NCI-H1417 treated with DMSO at 0.1 percent for 48 hours (cell line): ENCODE measurements at places on chromosomes 11 and 22.

- DNase-seq = peak; percentile 16
Measured at GRCh38 chr11:57568330-57568766, 876 bp upstream of the UBE2L6 start.

- DNase-seq = no peak
Measured at GRCh38 chr22:39940757-39941305, 19.4 kb upstream of the TMA7B start.

DNA sequence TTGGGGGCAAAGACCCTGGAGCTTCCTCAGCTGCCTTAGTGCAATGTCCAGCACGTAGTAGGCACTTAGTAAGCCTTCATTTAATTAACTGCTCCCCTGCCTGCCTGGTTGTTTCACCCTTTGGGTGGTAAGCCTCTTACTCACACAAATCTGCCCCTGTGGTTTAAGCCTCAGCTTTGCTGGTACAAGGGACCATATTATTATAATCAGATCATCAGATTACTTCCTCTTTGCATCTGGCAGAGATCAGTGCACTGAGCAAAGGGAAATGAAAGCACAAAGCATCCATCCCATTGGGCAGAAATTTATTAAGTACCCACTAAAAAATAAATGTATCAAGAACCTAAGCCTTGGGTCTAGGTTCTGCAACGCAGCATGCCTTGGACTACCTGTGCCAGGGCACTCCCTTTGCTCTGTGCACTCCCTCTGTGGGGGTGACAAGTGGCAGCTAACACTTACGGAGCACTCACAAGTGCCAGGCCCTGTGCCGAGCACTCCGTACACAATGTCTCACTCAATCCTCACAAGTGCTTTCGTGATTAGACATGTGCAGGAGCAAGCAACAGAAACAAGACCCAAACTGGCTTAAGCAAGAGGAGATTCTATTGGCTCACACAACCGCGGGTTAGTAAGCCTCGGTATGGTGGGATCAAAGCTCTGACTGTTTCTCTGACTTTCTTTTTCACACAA lies 34.9 kb upstream of the DAGLA start:
- DNase-seq = no peak

DNA sequence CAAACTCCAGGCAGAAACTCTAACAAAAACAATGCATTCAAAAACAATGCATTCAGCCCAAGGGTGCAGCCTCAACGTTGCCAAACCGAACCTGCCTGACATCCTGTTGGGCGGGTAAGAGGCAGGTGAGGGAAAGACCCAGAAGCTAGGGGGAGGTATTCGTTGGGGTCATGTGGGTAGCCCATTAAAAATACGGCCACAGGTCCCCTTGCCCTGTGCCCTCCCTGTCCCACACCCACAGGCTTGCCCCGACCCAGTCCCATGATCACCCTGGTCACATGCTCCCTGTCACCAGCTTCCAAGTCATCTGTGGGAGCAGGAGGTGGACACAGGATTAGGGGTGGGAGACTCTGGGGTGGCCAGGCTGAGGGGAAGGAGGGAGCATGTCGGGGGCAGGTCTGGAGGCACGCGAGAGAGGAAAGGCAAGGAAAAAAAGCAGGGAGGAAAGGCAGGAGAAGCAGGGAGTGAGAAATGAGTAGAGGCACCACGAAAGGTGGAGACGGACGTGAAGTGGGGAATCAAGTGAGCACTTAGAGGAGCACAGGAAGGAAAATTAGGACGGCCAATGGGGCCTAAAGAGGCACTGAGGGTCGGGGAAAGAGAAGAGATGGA lies 683 bp downstream of the PLA2G6 start:
- no peak for DNase-seq

DNA sequence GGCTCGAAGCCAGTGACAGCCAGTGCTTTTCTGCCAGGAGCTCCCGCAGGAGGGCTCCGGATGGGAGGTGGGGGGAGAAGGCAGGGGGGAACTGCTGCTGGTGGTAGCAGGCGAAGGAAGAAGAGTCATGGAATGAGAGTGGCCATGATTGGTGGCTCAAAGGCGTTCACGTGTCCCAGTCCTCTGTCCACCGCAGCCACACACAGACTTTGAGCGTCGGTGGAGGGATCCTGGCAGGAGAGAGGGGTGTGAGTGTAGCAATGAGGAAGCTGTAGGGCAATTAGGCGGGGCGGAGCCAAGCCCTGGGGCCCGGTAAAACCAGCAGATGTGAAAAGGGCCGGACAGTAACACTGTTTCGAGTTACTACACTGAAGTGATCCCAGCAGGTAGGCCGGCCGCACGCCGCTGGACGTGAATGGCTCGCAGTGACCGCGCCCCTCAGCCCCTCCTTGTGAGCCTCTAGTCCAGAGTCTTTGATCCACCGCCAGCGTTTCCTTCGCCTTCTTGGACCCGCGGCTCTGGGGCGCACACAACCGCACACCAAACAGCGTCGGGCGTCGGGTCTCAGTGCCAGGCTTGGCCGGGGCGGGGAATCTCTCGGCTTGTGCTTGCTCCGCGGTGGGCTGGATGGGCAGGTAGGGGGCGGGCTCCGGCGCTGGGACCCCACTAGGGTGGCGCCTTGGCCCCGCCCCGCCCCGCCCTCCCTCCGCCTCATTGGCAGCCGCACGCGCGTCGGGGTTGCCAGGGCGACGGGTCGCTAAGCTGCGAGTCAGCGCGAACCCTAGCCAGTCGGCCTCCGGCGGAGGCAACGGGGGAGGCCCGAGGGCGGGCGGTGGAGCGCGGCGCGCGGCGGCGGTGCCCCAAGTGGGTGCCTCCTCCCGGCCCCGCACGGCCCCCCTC lies at the start of gene LRRC10B:
LRRC10B (plus strand) TSS at position 788 of the 900 bp plus-strand sequence. CDS start 250 bp downstream, outside the sequence.
- DNase-seq = peak; percentile 34

DNA sequence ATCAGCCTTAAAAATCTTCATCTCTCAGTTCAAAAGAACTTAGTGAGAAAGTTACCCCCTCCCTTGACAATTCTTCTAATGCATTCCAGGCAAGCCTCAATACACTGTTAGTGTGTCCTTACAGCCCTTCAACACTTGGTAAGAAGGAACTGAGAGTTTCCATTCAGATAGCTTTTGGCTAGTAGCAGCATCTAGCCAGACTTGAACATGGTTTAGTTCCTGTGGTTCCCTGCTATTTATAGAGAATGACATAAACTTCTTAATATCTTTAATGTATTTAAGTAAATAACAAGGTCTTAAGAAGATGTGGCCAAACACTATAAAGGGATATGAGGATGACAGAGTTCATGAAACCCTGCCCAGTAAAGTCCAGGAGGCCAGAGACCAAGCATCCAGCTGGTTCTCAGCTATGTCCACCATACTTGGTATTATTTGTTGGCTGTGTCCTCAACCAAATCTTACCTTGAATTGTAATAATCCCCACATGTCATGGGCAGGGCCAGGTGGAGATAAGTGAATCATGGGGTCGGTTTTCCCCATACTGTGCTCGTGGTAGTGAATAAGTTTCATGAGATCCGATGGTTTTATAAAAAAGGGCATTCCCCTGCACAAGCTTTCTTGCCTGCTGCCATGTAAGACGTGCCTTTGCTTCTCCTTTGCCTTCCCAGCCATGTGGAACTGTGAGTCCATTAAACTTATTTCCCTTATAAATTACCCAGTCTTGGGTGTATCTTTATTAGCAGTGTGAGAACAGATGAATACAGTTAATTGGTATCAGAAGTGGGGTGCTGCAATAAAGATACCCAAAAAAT lies 132.4 kb downstream of the LARGE1 start:
- no peak for DNase-seq

DNA sequence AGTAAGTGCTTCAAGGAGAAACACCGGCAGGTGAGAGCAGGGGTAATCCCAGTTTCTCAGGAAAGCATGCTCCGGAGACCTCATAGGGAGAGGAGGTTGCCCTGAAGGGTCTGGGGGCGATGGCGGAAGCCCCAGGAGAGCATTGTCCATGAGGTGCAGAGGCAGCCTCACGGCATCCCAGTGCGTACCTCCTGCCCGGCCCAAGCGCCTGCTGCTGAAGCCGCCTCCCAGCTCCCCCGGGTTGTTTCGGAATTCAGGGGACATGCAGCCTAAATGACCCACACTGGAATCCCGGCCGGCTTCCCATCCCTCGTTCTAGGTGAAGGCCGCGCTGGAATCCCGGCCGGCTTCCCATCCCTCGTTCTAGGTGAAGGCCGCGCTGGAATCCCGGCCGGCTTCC lies 2.7 kb downstream of the ZBED4 start:
- no peak for DNase-seq

DNA sequence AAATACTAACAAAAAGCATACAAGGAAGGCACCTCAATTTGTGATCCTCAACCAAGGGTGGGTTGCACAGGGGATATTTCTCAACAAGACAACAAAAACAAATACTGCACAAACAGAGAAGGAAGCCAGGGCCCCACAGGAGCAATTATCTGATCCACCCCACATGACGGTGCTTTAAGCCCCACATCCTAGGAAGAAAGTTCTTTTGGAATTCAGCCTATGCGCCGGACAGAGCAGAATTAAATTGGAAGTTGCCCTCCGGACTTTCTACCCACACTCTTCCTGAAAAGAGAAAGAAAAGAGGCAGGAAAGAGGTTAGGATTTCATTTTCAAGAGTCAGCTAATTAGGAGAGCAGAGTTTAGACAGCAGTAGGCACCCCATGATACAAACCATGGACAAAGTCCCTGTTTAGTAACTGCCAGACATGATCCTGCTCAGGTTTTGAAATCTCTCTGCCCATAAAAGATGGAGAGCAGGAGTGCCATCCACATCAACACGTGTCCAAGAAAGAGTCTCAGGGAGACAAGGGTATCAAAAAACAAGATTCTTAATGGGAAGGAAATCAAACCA lies 40.6 kb downstream of the OSBP start:
- no peak for DNase-seq

GRCh38 chr11:73308003-73308960 lies at the start of gene ARHGEF17:
Gene ARHGEF17, plus strand, starts transcription at chr11:73308276. Its CDS starts 363 bp downstream, at chr11:73308639.
- DNase-seq = peak; percentile 56

- no peak for DNase-seq
Measured at GRCh38 chr11:44620328-44620725, 54.9 kb downstream of the CD82 start.

- DNase-seq = no peak
Measured at GRCh38 chr22:47067321-47067890, 305.0 kb downstream of the TBC1D22A start.

DNA sequence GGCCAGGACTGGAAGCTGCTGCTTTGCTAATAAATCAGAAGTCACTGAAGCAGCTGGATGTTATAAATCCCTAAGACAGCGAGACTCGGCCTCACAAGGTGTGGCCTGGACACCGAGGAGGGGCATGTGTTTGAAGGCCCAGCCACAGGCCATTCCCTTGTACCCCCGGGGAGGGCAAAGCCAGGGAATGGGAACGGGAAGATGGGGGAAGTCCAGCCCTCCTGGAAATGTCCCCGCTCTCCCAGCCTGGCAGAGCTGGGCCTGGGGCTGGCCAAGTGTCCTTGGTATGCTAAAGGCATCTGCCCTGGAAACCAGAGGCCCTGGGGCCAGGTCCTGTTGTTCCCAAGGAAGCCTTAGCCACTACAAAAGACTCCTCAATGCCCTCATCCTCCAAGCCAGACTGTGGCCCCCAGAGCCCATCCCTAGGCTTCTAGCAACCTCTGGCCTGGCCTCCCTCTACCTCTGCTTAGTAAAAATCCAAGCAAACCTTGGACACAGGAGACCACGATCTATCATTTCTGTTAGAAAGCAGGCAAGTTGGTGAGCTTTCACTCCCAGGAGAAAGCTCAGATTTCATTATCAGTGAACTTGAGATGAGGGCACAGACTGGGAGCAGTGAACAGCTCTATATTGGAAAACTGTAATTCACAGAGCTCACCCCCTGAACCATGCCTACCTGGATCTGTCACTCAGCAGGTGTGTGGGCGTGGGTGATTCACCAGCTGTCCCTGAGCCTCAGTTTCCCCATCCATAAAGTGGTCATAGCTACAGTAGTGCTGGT lies 11.0 kb downstream of the CHST1 start:
- DNase-seq = no peak

DNA sequence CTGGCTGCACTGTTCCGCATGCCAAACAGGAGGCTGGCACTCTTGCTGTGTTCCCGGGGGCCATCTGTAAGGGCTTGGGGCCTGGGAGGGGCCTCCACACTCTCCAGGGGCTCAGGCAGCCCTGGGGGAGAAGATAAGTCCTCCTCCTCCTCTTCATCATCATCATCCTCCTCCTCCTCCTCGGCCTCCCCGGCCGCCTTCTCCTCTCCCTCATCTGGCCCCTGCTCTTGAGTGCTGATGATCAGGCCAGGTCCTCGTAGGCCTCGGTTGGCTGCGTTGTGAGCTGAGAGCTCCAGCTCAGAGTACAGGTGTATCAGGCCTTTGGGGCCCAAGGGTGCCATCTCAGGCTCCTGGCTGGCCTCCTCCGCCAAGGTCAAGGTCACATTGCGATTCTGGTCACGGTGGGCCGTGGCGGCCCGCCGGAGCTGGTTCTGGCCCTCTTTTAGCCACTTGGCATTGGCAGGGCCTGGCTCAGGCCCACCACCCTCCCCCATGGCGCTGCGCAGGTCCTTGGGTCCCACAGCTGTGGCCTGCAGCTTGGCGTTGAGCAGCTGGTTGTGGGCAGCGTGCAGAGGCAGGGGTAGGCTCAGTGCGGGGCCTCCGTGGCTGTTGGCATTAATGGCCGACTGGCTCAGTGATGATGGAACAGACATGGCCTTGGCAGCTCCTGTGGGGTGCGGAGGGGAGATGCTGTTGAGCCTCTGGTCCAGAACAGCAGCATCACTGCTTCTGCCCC lies 8.0 kb downstream of the APBB1 start:
- DNase-seq = no peak

GRCh38 chr11:102843489-102843888 lies at the start of gene MMP3:
Gene MMP3, minus strand, starts transcription at chr11:102843609. Its CDS starts 63 bp downstream, at chr11:102843546.
- DNase-seq = no peak

DNA sequence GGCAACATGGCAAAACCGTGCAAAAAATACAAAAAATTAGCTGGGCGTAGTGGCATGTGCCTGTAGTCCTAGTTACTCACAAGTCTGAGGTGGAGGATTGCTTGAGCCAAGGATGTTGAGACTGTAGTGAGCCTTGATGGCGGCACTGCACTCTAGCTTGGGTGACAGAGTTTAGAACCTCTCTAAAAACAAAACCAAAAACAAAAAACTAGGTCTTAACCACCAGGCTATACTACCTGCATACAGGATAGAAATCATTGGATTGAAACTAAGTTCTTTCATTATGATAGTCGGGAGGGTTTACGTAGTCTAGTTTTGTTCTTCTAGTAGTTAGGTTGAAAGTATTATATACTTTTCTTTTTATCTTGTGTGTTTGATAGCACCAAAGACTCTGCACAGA lies 5.8 kb downstream of the RNF214 start:
- DNase-seq = no peak

- peak; percentile 18 for DNase-seq
Measured at GRCh38 chr11:69088676-69089146, 40.0 kb downstream of the TPCN2 start.

- no peak for DNase-seq
Measured at GRCh38 chr11:117314840-117315239, 1.2 kb downstream of the BACE1 start.

- no peak for DNase-seq
Measured at GRCh38 chr22:50438305-50439275, 36.2 kb downstream of the SBF1 start.
